ENCODE measurements at places on chromosomes 3 and 15. TPM values are rescaled to one million over a fixed set of nuclear protein-coding genes. Genes with fewer than 3 reads are reported as not detected.

PLA1A gene
- total RNA-seq, result 1.9 TPM

GOLGA6A gene
- 0.59 TPM for total RNA-seq

ST3GAL6 gene
- 24.2 TPM for total RNA-seq

TIMP4 gene
- 6.2 TPM for total RNA-seq

HTR3E gene
- total RNA-seq, result not detected

MRPL3 gene
- 90.2 TPM for total RNA-seq

C3orf49 gene
- total RNA-seq, result not detected

NKTR gene
- 94.5 TPM for total RNA-seq

RPN1 gene
- 260 TPM for total RNA-seq

TF gene
- total RNA-seq, result 466 TPM

B4GALT4 gene
- total RNA-seq, result 19.1 TPM

CEP97 gene
- total RNA-seq, result 31.6 TPM

MUC20 gene
- total RNA-seq, result 2.6 TPM

PHLDB2 gene
- 130 TPM for total RNA-seq

FILIP1L gene
- 18.7 TPM for total RNA-seq

MOBP gene
- 125 TPM for total RNA-seq

UBXN7 gene
- 43.4 TPM for total RNA-seq

CSPG4 gene
- total RNA-seq, result 18.1 TPM

PIERCE2 gene
- total RNA-seq, result 6.7 TPM

CCDC54 gene
- 0.30 TPM for total RNA-seq

NTRK3 gene
- total RNA-seq, result 62.7 TPM

GLT8D1 gene
- total RNA-seq, result 114 TPM

MASP1 gene
- total RNA-seq, result 24.3 TPM

UBA3 gene
- total RNA-seq, result 63.4 TPM

Data from spinal cord (tissue), 10 donors.